Stimulated activated CD4-positive, alpha-beta T cell treated with anti-CD3 and anti-CD28 coated beads, Interleukin-1b, Interleukin-23, amount 100 ng/mL, for 1 hour (primary cell): ENCODE measurements at places on chromosomes 16 and 17.
A peak's percentile ranks its signal among the peaks of the same experiment; 100 is the strongest.

DNA sequence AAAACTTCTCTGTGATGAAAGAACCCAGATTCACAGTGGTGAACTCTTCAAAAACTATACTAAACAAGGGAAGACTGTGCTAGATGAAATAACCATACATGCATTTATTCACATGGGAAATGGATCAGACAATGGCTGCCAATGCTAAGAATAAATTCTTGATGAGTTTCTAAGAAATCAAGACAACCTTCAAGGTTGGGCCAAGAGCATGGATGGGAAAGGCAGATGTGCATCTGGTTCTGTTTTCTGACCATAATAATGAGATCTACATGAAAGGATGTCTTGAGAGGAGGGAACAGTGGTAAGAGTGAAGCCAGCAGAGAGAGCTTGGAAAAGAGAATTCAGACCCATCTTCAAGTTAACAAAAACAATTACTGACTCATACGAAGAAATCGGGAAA lies 31.4 kb downstream of the ANKRD11 start:
- DNase-seq = no peak

- DNase-seq = peak; percentile 3
These were observed 196.1 kb downstream of the GSG1L start for GRCh38 chr16:27867122-27868110.

- no peak for DNase-seq
These were observed 20.9 kb downstream of the MAP1LC3B start for GRCh38 chr16:87412996-87413421.

DNA sequence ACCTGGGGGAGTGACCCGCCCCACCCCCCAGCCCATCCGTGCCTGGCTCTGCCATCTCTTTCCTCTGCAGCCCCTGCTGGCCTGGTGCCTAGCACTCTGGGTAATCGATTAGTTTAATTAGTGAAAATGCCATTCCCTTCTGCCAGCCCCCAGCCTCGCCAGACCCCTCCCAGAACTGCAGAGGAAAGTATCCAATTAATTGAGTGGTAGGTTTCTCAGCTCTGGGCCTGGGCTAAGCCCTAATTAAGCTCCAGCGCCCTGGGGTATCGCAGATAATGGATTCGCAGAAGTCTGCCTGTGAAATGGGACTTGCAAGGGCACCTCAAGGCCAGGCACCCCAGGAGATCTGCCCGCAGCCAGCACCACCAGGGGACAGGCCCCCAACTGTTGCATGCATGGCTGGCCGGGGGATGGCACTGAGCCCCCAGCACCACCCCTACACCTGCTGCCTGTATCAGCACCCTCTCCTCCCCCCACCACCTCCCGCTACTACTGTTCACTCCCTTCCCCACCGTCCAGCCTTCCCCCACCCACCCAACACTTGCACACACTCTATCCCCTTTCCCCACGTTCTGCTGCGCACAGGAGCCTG lies 19.7 kb upstream of the SPPL2C start:
- no peak for DNase-seq

GRCh38 chr17:7839876-7840261 lies 5.9 kb downstream of the KDM6B start:
- DNase-seq = no peak

DNA sequence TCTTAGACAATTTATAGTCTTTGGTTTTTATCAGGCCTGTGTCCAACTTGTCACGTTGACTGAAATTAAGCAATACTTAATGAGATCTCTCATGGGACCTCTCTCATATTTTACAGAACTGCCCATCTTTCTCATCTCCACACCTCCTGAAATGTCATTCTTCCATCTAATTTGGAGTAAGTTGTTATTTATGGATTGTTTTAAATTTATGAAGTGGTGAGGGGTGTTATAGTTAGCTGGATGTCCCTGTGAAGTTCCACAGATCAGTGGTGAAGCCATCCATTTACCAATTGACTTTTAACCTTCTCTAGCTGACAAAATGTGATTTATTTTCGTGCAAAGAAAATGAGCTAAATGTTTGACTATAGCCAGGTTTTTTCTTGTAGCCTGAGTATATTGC lies 824.9 kb downstream of the KCNJ2 start:
- DNase-seq = no peak

DNA sequence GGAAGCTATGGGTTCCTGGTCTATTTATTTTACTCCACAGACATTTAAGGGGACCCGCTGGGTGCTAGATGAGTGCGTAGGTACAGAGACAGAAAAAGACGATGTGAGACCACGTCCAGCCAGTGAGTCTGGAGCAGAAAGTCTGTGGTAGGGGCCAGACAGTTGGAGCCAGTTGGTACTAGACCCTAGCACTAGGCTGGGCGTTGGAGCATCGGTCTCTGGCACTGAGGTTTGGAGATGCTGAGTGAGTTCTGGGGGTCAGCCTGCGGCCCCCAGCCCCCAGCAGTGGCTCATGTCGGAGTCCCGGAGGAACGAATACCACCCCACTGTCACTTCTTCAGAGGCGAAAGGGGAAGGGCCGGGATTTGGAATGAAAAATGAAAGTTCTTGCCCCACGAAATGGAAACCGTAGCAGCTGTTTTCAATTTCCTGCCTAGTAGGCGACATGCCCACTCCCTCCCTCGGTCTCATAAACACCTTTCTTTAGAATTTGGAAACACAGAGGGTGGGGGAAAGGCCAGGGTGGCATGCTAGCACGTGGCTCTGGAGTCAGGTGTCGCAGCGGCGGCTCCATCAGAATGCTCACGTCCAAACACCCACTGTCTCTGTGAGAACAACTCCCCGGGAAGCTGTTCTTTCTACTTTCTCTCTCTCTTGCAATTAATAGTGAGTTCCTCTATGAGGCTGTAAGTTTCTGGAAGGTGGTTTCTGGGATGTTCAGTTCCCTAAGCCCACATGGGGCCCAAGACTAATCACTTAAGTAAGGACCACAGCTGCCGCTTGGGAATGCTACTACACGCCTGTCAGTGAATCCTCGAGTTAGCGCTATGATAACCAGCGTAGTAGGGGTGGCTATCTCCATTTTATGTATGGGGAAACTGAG lies 96.8 kb downstream of the IRF8 start:
- no peak for DNase-seq

- no peak for DNase-seq
These were observed 100.0 kb upstream of the CREBBP start for GRCh38 chr16:3980253-3981111.

DNA sequence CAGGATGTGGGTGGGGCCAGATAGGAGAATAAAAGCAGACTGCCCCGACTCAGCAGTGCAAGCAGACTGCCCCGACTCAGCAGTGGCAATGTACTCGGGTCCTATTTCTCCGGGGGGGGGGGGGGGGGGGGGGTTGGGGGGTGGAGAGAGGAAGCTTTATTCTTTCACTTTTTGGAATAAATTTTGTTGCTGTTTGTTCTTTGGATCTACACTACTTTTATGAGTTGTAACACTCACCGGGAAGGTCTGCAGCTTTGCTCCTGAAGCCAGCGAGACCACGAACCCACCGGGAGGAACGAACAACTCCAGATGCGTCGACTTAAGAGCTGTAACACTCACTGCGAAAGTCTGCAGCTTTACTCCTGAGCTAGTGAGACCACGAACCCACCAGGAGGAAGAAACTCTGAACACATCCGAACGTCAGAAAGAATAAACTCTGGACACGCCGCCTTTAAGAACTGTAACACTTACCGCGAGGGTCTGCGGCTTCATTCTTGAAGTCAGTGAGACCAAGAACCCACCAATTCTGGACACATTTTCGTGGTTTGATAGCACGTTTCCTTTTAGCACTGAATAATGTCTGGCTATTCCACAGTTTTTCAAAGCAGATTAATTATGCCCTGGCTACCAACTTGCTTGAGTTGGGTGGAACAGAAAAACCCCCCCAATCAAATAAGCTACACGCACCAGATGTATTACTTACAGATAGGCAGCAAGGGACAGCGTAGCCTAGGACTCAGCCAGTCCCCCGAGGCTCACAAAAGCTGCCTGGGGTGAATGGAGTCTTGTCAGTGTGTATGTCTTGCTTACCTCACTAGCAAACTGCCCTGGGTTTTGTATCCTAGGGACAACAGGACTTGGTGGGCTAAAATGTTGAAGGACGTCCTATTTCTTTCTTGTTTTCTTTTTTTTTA lies 11.9 kb downstream of the FZD2 start:
- no peak for DNase-seq

DNA sequence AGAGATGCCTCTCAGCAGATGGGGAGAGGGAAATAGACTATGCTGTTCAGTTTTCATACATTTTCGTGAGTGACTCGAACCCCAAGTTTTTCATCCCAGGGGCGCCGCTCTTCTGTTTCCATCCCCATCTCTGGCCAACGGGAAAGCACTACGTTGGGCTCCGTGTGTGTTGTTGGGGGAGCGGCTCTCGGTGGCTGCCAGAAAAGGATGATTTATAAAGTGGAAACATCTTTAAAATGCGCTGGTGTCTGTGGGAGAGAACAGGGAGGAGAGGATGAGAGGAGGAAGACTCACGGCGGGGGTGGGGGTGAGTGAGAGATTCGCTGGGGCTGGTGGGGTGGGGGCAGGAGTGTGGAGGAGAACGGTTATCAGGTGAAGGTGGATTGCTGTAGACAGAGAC lies 5.8 kb downstream of the TBX4 start:
- DNase-seq = no peak

DNA sequence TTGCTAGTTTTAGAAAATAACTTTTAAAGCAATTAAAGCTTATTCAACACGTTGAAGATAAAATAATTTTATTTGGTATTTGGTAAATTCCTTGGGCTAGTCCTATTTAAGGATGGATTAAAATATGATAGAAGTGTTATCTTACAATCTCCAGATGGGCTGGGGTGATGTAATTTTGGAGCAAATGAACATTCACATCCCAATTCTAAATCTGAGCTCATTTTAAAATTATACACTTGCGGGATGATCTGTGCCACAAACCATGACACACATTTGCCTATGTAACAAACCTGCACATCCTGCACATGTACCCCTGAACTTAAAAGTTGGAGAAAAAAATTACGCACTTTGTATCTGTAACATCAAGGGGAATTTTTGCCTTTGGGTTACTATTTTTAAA lies 31.5 kb downstream of the NLK start:
- no peak for DNase-seq
